Dermis blood vessel endothelial cell (primary cell): ENCODE measurements at places on chromosomes 3 and 15. TPM values are rescaled to one million over a fixed set of nuclear protein-coding genes. Genes with fewer than 3 reads are reported as not detected.

DNA sequence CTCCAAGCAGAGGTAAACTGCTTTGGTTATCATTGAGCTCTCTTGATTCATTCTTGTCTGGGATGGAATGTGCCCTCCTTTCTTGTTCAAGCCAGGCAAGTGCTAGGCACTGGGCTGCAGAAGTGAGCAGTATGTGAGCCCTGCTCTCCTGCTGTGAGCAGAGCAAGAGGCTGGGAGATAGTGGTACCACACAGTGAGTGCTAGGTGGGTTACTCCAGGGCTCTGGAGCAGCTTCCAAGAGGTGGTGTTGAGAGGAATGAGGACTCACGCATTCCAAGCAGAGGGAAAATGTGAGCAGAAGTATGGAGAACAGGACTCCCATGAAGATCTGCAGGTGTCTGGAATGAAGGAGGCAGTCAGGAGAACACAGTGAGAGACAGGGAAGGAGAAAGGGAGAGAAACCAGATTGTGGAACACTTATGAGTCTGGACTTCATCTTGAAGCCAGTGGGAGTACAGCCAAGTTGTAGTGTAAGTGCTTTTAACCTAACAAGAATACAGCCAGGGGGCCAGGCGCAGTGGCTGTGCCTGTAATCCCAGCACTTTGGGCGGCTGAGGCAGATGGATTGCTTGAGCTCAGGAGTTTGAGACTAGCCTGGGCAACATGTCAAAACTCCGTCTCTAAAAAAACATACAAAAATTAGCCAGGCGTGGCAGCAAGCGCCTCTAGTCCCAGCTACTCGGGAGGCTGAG, 199.9 kb upstream of the CTDSPL start:
- no peak for DNase-seq

Gene BNC1
- total RNA-seq, result 0.56 and 0.85 TPM in 2 replicates

Gene MRPS11
- total RNA-seq, result 38.5 and 47.7 TPM in 2 replicates

- DNase-seq, result no peak
Observed at GRCh38 chr15:91264651-91265351, 164.7 kb downstream of the SV2B start.

GRCh38 chr15:80568298-80568697, 126.8 kb upstream of the ABHD17C start:
- DNase-seq, result peak; percentile 57

Gene PPP1R14D
- not detected in 2 replicates for total RNA-seq

GRCh38 chr3:44890852-44891251, 16.4 kb downstream of the TGM4 start:
- DNase-seq, result no peak

DNA sequence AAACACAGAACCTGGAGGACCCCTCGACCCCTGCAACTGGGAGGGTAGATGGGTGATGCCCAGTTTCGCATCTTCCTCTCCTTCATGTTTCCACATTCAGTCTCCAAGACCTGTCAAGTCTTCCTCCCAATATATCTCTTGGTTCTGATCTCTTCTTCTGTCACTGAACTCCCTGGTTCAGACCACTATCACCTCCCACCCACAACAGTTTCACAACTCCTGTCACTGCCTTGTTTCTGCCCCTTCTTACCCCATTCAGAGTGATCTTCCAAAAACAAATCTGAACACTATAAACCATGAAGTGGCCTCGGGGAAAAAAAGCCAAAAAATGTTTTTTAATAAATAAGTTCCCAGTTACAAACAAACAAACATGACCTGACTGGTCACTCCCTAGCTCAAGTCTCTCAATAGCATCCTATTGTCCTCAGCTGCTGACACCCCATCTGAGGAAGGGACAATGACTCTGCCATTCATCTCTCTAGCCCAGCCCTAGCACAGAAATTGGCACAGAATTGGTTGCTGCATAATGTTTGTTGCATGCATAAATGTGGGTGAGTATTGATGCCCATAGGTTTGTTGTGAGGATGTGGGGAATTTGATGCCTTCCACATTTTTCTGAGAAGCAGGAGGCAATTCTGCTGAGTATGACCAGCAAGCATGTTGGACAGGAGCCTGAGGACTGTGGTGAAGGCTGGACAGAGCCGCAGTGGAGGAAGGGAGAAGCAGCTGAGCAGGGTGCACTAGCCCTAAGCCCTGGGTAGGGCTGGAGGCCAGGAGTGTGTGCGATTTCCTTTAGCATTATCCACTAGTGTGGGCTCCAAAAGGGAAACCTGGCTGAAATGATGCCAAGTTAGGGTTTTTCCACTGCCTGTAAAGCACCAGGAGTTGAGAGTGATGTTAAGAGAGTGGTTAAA, 12.2 kb upstream of the XYLB start:
- no peak for DNase-seq

- no peak for DNase-seq
Observed at GRCh38 chr3:185421577-185422232, 58.8 kb downstream of the MAP3K13 start.

DNA sequence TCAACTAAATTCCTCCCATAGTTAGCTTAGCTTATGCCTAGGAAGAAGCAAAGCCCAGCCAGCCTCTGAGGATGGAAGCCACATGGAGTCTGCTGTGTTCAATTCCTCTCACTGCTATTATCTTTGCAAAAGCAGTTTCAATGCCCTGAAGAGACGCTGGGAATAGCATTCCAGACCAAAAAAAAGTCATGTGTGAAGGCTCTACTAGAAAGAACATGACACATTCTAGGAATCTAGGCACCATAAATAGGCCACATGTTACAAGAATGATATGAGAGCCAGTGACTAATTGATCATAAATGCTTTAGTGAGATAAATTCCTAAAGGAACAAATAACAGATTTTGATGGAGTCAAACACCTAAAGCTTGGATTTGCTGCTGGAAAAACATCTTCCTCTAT, 800.8 kb downstream of the TUSC7 start:
- DNase-seq, result no peak

Gene SCAANT1
- total RNA-seq, result not detected in 2 replicates

DNA sequence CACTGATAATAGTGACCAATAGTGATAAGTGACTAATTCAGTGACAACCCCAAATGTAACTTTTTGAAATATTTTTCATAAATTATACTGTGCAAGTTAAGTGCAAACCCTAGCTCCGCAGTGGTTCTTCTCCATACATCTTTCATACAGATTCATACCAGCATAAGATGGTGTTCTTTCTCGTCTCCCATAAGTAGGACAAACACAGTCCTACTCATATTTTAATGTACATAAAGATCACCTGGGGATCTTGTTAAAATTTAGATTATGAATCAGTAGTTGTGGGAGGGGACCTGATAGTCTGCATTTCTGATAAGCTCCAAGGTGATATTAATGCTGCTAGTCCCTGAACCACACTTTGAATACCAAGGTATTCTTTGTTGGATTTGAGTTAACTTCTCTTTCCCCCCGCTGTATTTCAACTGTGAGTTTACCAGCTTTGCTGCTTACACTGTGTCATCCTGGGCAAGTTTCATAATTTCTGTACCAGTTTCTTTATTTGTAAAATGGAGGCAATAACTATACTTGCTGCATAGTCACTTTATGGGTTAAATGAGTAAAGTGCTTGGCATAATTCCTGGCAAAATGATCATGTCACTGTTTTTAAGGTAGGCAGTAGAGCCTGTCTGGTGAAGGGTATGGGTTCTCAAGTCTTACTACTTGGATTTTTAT, 34.7 kb upstream of the C3orf38 start:
- no peak for DNase-seq

GRCh38 chr3:99856437-99857220, 39.0 kb downstream of the CMSS1 start:
- peak; percentile 6 for DNase-seq

- no peak for DNase-seq
Observed at GRCh38 chr3:112767177-112767576, 79.5 kb downstream of the CD200R1L start.

DNA sequence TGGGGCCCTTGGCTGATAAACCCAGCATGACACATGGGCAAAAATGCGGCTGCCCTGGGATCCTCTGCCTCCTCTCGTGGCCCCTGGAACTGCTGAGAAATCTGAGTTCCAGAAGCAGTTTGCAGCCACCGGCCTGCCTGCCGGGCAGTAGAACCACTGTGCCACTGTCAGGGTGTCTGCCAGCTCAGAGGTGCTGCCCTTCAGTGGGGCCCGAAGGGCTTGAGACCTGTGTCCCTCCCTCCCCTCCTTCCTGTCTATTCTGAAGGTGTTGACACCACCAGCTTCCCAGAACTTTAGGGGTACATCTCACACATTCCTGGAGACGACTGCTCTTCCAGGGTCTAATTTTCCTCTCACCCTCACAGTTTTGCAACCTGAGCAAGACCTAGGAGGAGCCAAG, 88.2 kb upstream of the POMGNT2 start:
- DNase-seq, result no peak

- DNase-seq, result no peak
Observed at GRCh38 chr3:113637756-113638155, 58.7 kb downstream of the USF3 start.

Gene OCA2
- not detected in 2 replicates for total RNA-seq

- DNase-seq, result no peak
Observed at GRCh38 chr3:73547427-73548248, 77.1 kb downstream of the PDZRN3 start.

Gene CYP8B1
- not detected in 2 replicates for total RNA-seq

GRCh38 chr3:46242120-46242519, at the start of gene CCR3:
Gene CCR3 (plus strand): TSS chr3:46242460. CDS start chr3:46265159, 22,699 bp downstream.
- DNase-seq, result no peak

DNA sequence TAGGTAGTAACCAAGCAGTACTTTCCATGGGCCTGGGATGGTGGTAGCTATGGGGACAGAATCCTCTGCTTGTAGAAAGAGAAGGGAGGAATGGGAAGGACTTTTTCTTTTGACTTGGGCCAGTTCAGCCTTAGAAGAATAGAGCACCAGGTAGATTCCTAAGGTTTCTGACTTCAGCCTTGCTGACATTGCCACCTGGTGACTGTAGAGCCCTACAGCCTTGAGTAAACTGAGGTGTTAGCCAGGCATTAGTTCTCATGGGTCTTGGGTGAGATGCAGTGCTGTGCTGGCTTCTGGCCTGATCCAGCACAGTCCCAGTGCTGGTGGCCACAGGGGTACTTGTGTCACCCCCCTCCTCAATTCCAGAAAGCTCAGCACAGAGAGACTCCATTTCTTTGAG, 171.1 kb downstream of the ZBBX start:
- DNase-seq, result no peak

- DNase-seq, result no peak
Observed at GRCh38 chr15:84969257-84969656, 12.4 kb upstream of the PDE8A start.

GRCh38 chr15:64351265-64351664, 4.7 kb downstream of the CSNK1G1 start:
- DNase-seq, result peak; percentile 63

DNA sequence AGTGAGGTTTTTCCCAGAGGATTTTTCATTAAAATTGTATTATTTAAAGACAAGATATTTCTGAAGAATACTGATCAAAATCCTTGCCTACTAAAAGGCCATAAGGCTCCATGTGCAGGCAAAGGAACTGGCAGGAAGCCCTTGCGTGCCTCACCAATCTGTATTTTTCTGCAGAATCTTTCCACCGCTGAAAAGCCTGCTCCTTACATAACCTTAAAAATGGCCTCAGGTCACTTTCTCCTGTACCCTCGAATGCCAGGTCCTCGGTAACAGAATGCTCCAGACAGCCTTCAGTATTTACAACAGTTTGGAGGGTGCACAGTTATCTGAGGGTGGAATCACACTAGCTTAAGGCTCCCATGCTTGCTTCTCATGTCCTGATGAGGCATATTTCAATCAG, 3.2 kb downstream of the MORC1 start:
- no peak for DNase-seq

Gene GRAMD2A
- total RNA-seq, result 0.14 and 0.17 TPM in 2 replicates

GRCh38 chr15:56369234-56369633, 4.0 kb downstream of the TEX9 start:
- no peak for DNase-seq

Gene TMEM207
- total RNA-seq, result not detected in 2 replicates

- DNase-seq, result no peak
Observed at GRCh38 chr3:2303566-2303965, 204.9 kb downstream of the CNTN4 start.

DNA sequence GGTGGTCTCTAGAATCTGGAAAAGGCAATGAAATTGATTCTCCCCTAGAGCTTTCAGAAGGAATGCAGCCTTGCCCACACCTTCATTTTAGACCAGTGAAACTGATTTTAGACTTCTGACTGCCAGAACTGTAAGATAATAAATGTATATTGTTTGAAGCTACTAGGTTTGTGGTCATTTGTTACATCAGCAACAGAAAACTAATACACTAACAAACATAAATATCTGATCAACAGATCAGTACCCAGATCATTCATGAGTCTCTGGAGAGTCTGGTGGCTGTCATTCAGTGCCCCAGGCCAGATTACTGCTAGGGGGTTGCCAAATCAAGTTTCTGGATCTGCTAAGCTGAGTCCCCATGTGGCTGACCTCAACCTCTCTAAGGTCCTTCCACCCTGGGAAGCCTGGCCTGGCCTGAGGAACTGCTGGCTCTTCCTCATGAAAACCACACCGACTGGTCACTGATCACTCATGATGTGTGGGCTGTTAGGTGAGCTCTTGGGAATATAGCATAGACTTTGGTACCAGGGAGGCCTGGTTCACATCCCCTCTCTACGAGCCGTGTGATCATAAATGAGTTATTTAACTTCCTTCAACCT, 11.1 kb upstream of the LACTB start:
- DNase-seq, result no peak

Gene WDR48
- 52.3 and 57.3 TPM in 2 replicates for total RNA-seq

GRCh38 chr15:99430881-99431401, 134.8 kb upstream of the MEF2A start:
- DNase-seq, result no peak

- no peak for DNase-seq
Observed at GRCh38 chr15:84775867-84776449, 27.6 kb downstream of the ZNF592 start.

DNA sequence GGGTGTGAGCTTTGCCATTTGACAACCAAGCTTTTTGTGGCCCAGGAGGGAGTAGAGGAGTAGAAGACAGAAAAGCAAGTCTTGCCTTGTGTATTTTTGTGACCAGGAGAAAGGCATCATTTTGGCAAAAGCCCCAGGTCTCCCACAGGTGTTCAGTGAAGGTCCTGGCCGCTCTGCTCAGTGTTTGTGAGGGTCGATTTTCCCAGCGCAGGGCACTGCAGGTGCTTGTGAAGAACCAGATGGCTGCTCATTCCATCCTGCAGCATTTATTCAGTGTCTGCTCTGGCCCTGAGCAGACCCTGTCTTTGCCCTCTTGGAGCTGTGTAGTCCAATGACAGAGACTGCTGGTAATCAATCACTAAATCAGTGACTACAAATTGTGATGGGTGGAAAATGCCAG, 19.5 kb downstream of the TRAK1 start:
- DNase-seq, result no peak

DNA sequence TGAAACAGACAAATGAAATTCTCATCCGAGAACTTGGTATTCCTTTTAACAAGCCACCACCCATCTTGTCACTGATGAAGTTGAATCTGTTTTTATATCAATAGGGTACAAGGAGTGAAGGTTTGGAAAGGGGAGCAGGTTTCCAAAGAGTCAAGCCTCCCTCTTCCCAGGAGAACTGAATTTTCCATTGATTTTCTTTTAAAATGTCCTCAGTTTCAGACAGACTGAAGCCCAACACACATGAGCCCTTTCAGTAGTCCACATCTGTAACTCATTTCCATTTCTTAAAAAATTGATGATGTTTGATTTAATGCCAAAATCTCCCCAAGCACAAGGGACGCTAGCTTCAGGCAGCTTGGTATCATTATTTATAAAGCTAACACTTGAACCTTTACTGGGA, 187.7 kb downstream of the FOXB1 start:
- DNase-seq, result no peak
